NCI-H1694 treated with DMSO at 0.1 percent for 48 hours (cell line): ENCODE measurements at places on chromosomes 11 and 22.
A peak's percentile ranks its signal among the peaks of the same experiment; 100 is the strongest.

- no peak for DNase-seq
These were observed 204.8 kb downstream of the SWAP70 start for GRCh38 chr11:9868641-9869040.

- DNase-seq = no peak
These were observed 24.8 kb downstream of the ARVCF start for GRCh38 chr22:19991645-19992451.

GRCh38 chr11:76380159-76380976 is 564 bp downstream of the THAP12 start:
- no peak for DNase-seq

DNA sequence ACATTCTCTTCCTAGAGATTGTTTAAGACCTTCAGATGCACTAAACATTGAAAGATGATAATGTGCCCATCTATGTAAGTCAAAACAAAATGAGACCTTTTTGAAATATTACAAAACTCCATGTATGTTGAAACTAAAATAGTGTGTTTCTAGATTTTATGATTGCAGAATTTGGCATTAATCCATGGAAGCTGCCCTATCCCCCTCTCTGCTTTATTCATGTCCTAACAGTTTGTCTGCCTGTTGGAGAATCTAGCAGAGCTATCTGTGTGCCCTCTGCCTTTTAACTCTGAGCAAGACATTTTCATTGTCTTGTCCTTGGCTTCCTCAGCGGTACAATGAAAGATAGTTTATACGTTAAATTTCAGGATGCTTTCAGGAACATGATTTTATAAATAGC is 105.5 kb downstream of the FAT3 start:
- DNase-seq = no peak

DNA sequence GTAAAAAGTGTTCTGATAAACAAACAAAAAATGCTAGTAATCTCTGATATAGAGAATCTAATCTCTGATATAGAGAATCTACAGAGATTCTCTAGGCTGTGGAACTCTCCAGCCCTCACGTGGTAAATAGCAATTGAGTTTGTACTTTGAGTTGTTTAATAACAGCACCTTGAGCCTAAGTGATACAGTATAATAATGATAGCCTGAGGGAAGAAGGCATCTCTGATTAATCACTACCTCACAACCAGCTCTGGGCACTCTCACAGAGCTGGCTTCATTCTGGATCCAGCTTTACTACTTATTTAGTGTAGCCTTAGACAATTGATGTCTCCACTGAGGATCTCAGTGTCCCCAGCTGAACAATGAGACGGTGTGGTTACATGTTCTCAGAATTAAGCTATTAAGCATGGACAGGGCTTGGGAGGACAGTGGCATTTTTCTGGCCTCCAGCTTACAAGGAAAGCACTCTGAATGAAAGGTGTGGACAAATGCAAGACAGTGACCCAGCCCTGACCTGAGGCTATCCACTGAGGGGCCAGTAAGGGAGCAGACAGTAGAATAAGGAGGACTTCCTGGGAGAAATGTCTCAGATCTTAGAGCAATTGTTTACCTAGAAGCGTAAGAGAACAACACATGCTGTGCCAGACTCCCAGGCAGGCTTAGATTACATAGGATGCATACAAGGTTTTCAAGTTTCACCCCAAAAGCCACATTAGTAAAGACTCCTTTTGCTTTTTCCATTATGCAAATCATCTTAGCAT is 88.7 kb upstream of the DRD2 start:
- no peak for DNase-seq

GRCh38 chr22:26561756-26562417 is 28.0 kb downstream of the TPST2 start:
- DNase-seq = no peak

DNA sequence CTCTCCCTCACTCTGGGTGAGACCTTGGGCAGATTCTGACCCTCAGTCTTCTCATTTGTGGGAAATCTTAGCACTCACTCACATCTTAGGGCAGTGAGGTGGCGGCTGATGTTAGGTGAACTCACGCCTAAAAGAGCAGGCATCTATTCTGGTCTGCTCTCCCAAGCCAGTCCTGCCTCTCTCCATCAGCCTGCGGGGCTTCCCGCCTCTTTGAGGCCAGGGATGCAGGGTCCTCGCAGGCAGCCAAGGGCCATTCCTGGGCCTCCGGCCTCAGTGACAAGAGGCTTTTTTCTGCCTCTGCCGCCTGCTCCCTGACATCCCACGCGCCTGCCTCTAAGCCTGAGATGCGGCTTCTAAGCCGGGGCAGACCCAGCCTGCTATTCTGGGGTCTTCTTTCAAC is 13.8 kb upstream of the FGF4 start:
- DNase-seq = no peak

- peak; percentile 21 for DNase-seq
These were observed 2.5 kb downstream of the CHST1 start for GRCh38 chr11:45662665-45663485.

- no peak for DNase-seq
These were observed 158.8 kb downstream of the MPPED1 start for GRCh38 chr22:43570531-43571165.

- DNase-seq = no peak
These were observed 209.5 kb downstream of the AASDHPPT start for GRCh38 chr11:106286881-106287504.

GRCh38 chr22:24437741-24438328 is 10.4 kb downstream of the ADORA2A start:
- no peak for DNase-seq

DNA sequence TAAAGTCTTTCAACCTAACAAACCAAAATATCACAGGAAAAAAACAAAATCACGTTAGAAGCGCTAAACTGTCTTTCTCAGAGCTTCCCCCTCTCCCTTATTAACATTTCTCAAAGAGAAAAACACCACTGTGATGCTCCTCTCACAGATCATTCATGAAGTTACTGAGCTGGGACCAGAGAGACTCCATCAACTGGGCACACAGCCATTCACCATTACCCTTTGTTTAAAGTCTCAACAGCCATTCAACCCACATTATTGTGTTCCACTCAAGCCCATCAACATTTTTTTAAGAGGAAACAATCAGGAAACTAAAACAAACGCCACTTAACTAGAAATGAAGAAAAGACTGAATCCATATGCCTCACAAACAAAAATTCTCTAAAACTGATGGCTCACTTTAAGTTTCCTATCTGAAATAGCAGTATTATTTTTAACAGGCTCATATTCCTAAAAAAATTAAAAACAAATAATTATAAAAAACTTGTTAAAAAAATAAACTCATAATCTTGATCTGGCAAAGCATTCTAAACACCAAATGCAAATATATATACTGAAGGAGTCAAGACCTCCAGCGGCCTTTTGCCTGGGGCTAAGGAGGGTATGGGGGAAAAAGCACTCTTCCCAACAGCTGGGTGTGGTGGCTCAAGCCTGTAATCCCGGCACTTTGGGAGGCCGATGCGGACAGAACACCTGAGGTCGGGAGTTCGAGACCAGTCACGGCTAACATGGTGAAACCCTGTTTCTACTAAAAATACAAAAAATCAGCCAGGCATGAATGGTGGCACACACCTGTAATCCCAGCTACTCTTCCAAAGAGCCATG is 14.0 kb downstream of the CELF1 start:
- no peak for DNase-seq

DNA sequence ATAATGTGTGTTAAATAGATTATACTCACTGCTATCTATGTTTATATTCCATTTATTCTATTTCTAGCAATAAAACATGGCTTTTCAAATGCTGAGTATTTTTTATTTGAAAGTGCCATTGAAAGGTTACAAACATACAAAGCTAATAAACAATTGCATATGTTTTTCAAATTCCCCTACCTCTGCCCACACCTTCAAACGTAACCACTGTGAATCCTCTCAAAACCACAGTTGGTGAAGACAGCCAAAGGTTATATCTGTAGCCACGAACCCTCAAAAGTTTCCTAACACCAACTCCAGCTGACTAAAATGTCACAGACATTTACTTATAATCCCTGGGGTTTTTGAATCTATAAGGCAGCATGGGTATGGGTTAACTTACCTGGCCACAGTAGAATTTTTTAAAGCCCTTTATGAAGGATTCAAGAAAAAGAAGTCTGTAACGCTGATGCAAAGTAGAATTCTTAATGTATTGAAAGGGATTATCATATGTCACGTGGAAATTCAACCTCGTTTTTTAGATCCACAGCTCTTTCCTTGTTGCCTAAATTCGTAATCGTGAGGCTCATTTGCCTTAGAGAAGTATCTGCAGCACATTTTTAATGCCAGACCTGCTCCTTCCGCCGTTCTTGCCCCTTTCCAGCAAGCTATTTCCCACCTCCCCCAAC is 122.5 kb upstream of the ZC3H12C start:
- DNase-seq = no peak

DNA sequence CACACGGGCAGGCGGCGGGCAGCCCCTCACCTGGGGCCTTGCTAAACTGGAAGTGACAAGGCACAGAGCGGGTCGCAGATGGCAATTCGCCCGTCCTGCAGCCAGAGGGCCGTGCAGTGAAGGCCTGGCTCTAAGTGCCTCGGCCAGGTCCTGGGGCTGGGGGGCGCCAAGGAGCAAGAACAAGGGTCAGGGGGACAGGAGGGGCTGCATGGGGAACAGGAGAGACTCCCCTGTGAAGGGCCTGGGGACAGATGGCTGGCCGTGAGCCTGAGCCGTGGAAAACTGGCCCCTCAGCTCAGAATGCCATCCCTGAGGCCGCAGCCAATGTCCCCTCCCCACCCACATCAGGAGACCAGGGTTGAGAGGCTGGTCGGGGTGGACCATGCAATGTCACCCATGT is 60.0 kb downstream of the RTL6 start:
- no peak for DNase-seq

DNA sequence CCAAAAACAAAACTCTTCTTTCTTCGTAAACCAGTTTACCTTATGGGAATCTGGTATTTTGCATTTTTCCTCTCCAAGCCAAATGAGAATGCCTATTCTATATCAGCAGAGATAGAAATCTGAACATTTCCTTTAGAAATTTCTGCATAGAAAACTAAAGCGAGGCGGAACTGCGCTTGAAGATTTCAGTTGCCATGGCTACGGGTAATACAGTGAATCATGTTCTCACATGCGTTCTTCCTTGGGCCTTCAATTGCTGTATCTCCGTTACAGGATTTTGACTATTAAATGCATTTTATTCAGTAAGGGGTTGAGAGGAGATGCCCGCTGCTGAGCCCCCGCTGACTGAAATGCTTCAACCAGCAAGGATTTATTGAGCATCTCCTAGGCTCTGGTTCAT is 108.2 kb upstream of the CRYBB3 start:
- no peak for DNase-seq

DNA sequence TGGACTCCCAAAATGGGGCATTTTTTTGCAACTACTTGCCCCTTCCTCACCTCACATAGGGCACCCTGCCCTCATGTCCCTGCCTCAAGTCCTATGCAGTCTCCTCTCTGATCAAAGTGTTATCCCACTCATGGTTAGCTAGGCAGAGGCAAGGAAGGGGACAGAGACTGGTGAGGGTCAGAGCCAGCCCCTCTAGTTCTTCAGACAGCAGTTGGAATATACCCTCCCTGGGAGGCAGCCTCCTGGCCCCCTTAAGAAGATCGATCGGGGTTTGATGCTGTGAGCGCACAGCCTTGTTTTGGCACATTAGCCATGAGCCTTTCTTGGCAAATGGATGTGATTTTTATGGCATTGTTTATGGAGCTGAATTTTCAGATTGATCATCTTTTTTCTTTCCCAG is 436.9 kb downstream of the BUD13 start:
- no peak for DNase-seq

DNA sequence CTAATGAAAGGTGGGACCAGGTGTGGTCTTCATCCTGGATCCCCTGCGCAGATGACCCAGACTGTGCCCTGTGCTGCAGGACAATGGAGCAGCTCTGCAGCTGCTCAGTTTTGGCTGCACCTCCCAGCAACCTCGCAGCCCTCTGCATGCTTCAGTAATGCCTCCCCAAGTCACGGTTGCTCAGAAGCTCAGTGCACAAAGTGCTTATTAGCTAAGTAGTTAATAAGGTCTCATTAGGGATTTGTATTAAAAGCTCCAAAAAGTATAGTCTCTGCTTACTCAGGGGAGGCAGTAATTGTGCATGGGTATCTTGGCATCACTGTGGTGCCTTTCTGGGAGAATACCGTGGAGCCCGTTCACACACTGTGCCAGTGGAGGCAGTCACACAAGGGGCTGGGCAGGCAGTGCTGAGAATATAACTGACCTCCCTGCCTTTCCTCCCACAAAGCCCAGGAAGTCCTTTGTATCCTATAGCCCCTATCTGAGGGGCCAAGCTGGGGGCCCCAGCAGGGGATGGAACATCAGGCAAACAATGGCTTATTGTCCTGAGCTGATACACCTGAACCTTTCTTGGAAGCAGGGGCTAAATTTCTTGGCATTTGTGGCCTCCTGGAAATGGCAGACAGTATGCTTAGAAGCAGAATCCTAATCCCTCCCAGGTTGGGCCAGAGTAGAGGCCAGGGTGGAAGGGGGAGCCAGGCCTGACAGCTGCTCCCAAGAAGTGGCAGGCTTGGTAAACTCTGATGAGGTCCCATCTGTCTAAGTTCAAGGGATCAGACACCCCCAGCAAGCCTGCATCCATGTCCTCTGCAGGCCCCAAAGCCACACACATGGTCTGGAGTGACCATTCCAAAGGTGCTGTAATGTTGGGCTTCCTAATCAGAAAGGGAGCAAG is 125.5 kb upstream of the PARVA start:
- DNase-seq = no peak

GRCh38 chr11:129223701-129224149 is 31.6 kb upstream of the ARHGAP32 start:
- no peak for DNase-seq

- DNase-seq = no peak
These were observed 651 bp downstream of the CTSF start for GRCh38 chr11:66567787-66568123.

DNA sequence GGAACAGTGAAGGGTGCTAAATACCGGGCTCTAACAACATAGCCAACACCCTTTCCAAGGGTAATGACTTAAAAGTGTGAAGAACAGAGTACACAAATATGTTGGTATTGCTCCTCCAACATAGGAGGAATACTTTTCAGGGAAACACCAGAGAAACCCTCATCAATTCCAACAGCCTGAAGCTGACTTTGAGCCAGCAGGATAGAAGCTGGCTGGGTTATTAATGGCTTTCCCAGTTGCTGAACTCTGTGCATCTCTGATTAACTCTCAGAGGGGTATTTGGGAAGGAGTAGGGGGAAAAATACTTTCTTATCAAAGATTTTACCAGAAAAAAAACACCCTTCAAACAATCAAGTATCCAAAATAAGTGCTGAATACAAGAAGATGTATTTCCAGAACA is 95.6 kb downstream of the AMBRA1 start:
- no peak for DNase-seq

DNA sequence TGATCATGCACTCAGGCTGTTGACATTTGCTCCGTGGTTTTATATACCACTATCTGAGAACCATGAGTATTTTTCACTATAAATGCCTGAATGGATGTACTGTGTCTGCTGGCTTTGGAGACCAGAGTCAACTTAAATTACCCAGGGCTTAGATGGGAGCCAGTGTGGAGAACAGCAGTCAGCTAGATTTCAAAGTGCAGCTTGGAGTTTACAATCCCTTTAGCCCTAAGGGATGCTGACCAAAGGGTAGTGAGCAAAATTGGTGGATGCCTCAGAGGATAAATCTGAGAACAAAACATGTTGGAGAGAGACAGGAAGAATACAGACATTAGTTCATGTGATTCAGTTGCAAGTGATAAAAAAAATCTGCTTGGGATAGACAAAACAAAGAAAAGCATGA is 327.5 kb downstream of the C11orf87 start:
- no peak for DNase-seq
